ENCODE measurements at places on chromosomes 12 and 14.

DNA sequence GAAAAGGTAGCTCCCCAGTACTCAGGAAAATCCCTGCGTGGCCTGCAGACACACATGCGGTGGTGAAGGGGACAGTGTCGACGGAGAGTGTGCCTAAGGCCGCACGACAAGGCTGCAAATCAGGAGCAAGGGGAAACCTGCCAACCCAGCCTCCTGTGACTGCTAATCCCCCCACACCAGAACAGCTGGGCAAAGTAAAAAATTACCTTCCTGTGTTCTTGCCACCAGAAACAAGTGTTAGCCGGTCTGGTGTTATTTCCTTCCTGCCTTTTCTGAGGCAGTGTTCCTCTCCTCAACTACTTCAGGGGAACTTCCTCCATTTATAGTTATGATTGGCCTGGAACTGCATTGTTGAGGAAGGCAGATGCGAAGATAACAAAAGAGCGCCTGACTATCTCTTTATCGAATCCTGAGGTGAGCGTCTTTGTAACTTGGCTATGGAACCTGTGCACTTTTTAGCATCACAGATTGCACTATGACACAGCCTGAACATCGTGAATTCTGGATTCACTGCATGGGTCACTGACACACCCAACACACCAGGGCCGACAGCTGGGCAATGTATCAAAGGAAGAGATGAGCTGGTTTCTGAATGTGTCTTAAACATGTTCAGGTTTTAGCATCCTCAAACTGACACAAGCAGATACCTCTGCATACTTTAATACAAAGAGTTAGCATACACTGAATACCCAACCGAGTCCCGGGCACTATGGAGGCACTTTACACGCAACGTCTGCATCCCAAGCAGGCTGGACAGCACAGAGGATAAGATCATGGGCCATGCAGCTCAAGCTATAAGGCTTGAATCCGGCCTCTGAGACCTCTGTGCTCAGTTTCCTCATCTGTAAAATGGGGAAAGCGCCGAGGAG, 28.9 kb downstream of the SLC15A4 start:
- DNase-seq, result no peak

- DNase-seq, result no peak
These were observed 4.4 kb downstream of the ARHGEF25 start for GRCh38 chr12:57615637-57616036.

GRCh38 chr14:102988054-102988453, 65.6 kb downstream of the AMN start:
- DNase-seq, result no peak

DNA sequence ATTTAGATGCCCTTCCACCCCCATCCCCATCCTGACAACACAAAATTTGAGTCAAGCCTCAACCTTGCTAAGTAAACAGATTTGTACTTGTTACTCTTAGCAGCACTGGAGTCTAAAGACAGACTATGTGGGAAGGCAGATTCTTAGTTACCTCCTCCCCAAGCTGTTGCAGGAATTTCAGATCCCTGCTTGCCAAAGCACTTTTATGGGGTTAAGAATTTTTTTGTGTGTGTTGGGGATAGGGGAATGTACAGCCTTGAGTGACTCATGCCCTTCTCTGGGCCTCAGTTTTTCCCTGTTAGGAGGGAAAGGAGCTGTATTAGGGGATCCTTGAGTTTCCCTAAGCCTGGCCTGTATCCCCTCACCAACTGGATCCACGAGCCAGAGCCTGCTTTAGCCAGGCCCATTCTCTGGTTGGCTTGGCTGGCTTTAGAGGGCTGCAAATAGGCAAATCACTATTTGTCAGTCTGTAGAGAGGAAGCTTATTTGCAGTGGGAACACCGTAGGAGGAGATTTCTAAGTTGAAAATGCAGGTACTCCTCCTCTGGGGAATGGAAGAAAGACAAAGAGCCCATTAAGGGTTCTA, 27.7 kb upstream of the RNU6-8 start:
- DNase-seq, result no peak

DNA sequence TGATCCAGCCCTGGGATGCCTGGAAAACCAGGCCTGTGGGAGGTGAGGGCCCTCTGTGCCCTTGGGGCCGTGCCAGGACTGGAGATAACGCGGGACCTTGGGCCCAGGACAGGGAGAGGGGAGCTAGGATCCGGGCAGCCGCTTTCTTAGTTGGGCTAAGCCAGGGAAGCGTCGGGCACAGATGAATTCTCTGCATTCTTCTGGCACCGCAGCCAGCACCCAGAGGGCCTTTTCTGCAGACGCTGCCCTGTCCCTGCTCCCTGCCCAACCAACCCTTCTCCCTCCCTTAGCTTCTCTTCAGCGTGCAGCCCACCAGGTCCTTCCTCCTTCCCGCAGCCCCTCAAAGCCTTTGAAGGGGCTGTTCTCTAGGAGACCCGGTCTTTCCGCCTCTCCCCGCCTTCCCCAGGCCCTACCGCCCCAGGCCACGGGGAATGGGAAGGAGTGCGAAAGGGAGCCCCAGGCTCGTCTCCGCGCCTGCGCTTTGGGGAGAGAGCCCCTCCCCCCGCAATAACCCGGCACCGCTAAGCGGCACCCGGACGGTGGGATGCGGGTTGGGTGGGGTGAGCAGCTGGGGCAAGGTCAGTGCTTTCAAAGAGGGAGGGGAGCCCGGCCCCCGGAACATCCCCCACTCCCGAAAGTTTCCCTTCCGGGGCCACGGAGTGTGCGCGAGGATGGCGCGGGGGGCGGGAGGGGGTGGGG, 663 bp downstream of the NCKAP5L start:
- peak; percentile 60 for DNase-seq

GRCh38 chr12:22738945-22739344, 114.0 kb downstream of the ETNK1 start:
- no peak for DNase-seq

DNA sequence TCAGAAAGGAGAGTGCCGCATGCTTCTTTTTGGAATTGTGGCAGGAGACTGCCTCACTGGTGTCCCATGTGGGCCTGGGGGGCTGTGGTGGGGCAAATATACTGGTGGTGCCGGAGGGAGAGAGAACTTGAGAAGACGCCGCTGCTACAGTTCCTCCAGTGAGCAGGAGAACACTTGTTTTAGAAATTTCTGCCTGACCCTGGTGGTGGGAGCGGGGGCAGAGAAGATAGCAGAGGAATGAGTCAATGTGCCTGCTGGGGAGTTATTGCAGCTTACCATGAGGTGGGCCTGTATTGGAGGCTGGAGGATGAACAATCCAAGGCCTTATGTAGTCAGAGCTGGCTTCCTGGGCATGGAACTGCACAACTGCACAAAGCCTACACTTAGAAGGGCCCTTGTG, 211.8 kb downstream of the SNAPC1 start:
- no peak for DNase-seq

DNA sequence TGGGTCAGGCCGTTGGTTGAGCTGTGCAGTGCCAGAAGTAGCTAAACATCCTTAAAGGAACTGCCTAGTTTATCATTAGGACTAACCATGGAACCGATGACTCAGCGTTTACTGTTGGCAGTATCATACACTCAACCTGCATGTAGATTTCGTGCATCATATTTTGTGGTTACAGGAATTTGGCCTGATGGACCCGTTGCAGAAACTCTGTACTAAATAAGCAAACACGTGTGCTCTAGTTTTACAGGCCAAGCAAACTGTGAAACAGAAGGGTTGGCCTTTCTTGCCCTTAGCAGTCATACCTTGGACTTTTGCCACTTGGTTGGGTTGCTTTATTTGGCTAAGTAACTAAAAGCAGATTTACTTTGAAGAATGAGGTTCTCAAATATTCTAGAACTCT, 35.6 kb downstream of the DGLUCY start:
- DNase-seq, result no peak

DNA sequence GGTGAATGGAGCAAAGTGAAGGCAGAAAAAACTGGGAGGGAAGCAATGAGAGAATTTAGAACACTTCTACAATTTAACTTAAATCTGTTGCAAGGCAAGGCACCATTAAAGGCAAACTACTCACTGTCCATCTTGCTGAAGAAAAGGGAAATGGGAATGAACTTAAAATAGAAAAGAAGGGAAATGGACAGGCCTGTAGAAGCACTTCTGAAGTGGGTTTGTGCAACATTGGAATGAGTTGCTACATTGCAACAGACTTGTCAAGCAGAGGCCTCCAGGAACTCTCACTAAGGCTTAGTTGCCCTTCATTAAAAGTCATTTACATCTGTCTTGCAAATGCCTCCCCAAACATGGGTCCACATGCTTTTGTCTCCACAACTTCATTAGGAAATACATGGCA, 13.7 kb upstream of the OR10AD1 start:
- no peak for DNase-seq

DNA sequence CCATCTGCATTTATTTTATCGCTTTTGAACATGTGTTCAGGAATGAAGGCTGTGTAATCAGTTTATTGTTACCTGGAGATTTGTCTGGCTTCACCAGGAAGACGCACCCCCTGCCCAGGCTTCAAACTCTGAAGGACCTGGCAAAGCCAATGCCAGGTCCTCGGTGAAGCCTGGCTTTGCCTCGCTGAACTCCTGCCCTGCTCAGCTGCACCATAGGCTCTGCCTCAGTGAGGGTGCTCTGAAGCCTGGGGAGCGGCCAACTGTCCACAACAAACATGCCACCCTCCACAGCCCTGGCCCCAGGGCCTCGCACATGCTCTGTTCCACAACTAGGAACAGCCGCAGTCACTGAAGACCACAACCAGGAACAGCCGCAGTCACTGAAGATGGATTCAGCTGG, 66.9 kb downstream of the NTF3 start:
- DNase-seq, result no peak

- DNase-seq, result peak; percentile 72
These were observed 25.6 kb downstream of the RNASE10 start for GRCh38 chr14:20530771-20531571.

DNA sequence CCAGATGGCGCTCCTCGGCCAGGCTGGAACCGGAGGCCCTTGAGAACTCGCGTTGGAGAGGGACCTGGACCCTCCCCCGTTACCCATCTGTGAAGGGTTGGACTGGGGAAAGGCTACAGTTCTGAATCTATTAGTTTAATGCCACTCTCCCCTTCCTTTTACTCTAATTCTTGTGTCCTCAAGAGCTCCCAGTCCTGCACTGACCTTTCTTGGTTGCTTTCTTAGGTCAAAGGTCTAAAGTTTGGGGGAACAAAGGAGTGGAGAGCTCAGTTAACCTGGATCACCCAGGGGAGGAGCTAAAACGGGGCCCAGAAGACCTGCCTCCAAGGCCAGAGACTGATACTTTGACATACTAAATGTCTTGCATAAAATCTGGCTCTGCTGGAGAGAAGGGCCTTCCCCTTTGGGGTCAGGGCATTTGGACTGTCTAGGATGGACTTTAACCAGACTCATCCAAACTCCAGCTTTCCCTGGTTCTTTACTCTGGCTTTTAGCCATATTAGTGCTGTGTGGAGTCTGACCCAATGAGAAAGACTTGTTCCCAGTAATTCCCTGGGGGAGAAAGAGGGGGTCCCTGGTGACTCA, 923 bp upstream of the MLF2 start:
- DNase-seq, result no peak

- DNase-seq, result no peak
These were observed 436.1 kb downstream of the DAD1 start for GRCh38 chr14:22152903-22153302.

DNA sequence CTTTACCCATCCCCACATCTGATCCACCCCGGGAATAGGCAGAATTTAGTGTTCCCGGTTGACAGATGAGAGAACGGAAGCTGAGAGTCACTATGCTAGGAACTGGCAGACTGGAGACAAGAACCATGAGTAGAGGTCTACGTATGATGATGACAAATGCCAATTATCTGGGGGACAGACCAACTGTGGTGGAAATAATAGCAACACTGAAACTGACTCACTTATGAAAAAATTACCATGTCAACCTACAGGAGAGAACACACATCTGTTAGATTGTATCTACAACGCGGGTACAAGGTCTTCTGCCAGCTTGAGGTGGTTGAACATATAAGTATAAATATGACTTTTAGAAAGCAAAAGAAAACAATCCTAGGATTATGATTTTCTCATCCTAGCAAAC, 15.4 kb upstream of the SELPLG start:
- no peak for DNase-seq

DNA sequence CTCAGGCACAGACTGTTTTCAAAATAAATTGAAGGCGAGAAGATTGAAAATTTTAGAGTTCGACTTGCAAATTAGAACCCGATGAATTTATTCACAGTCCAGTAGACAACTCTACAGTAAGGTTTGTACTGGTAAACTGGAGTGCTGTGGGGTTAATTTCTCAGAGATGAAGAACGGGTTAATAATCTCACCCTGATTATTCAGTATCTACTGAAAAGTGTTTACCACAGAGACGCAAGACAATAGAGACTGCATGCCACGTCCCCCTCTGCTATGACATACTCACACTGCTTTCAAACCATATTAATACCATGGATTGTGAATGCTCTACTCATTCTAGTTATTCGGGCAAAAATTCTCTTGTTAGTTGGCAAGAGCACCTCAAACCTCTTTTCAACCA, 36.1 kb downstream of the CFL2 start:
- no peak for DNase-seq

- no peak for DNase-seq
These were observed 15.1 kb downstream of the POU6F1 start for GRCh38 chr12:51202718-51203117.

DNA sequence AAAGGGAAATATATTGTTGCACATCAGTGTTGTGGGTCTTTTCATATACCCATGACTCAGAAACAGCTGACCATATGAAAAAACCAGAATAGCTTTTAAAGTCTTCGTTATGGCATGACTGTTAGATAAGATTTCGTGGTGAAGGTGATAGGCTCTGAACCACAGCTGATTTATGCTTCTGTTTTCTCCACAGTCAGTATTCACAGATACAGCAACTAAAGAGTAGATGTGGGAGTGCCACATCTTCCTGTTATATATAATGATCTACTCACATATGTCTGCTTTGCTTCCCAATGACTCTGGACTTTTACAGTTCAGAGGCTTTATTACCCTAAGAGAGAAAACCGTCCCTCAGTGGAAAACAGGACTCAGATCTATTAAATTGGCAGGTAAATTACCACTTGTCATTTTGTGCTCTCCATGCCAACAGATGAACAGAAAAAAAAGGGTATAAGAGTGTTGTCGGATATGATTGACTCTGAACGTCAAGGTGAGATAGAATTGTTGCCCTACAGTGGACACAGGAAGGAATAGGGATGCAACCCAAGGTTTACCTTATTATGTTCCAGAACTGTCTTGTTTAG, 1037.1 kb downstream of the GALC start:
- DNase-seq, result no peak

DNA sequence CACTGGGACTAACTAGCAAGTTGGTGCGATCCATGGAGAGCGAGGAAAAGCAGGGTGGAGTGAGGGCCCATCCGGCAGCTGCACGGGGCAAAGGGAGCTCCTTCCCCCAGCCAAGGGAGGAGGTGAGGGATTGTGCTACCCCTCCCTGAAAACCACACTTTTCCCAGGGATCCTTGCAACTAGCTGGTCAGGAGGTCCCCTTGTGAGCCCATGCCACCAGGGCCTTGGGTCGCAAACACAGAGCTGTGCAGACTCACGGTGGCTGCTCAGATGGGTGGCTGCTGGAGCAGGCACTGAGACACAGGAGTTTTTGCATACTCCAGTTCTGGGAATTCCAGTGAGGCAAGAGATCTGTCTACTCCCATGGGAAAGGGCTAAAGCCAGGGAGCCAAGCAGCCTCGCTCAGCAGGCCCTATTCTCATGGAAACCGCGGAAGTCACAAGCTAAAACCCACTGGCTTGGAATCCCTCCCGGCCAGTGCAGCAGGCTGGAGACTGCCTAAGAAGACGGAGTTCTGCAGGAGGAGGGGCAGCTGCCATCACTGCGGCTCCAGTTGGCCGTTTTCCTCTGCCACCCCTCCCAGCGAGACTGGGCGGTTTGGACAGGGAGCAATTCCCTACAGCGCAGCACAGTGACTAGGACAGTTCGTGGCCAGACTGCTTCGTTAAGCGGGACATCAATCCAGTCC, 10.9 kb upstream of the ZNF705A start:
- no peak for DNase-seq

- no peak for DNase-seq
These were observed 373.0 kb downstream of the CCDC91 start for GRCh38 chr12:28563286-28563685.
